CD4-positive, alpha-beta T cell (primary cell): ENCODE measurements at places on chromosomes 7 and 10. TPM values are rescaled to one million over a fixed set of nuclear protein-coding genes. Genes with fewer than 3 reads are reported as not detected.

GRCh38 chr10:122207596-122207995 lies 63.5 kb upstream of the BTBD16 start:
- no peak for DNase-seq

DNA sequence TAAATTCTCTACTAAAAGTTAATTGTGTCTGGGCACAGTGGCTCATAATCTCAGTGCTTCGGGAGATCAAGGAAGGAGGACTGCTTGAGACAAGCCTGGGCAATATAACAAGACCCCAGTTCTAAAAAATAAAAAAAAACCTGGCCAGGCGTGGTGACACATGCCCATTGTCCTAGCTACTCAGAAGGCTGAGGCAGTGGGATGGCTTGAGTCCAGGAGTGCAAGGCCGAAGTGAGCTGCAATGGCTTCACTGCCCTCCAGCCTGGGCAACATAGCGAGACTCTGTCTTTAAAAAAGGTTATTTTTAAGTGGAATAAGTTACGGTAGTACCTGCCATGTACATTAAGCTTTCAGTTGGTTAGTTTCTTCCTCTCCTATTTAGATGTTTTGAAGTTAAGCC lies 28.9 kb downstream of the CDK14 start:
- no peak for DNase-seq

DNA sequence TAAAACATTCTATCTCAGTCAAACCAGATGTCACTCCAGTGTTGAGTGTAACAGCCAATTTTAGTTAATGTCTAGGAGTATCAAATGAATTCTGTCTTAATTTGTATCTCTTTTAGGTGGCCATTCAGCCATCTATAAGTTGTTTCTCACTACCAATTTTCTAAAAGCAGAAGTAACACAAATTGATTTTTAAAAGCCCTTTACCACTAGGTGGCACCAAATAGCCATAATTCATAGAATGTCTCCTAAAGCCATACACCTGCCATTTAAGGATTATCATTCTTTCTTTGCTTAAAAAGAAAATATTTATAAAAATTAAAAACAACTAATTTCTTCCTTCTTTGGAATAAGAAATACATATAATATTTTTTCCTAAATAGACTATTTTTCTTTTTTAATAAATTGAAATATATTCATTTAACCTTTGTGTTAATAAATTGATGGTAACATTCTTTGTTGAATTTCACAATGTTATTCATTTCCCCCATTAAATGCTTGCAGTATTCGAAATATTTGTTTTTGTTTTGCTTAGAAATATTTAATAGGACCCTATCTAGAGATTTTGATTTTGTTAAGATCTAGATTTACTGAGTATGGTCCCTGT lies 107.8 kb upstream of the PPP1R3A start:
- peak; percentile 70 for DNase-seq

GRCh38 chr7:81500631-81501030 lies 269.2 kb downstream of the HGF start:
- no peak for DNase-seq

DNA sequence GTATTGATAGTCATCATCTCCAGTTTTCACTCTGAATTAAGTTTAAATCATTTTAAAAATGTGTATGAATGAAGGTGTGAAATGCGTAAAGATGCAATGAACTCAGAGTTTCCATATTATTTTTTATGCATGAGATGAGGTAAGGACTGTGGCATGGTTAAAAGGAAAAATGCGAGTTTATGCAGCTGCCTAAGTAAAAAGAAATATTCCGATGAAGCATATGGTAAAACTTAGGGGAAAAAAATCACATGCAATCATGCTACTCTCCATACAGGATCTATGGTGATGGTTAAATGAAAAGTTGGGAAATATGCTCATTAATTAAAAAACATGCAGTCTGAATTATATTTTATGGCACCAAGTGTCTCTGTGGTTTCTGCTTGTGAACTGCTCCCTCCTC lies 77.5 kb upstream of the SP8 start:
- DNase-seq: no peak

Gene BCCIP
- total RNA-seq: 32.7 TPM

Gene HOXA5
- total RNA-seq: not detected
